ENCODE measurements at places on chromosomes 5 and 9. TPM values are rescaled to one million over a fixed set of nuclear protein-coding genes. Genes with fewer than 3 reads are reported as not detected.
A peak's percentile ranks its signal among the peaks of the same experiment; 100 is the strongest.

DNA sequence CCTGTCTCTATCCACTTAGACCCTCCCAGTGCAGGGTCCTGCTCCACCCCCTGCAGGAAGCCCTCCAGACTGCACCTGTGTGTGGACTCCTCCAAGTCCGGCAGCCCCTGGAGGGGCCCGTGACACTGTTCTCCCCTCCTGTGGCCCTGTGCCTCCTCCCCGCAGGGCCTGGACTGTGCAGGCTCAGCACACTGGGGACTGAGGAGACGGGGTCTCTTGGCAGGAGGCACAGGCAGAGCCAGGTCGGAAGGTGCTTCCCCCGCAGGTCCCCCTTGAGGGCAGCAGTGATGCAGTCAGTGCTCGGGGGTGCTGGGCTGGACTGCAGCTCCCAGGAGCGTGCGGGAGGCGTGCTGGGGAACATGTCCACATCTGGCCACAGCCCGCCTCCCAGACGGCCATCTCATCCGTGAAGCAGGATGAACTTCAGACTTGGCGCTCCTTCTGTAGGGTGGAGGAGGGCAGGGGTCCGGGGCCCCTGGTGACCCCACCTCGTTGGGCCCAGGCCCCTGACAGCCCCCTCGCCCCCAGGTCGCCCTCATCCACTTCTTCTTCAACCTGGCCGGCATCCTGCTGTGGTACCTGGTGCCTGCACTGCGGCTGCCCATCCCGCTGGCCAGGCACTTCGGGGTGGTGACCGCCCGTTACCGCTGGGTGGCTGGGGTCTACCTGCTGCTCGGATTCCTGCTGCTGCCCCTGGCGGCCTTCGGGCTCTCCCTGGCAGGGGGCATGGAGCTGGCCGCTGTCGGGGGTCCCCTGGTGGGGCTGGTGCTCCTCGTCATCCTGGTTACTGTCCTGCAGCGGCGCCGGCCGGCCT is 4.9 kb downstream of the SLC34A3 start:
- no peak for DNase-seq

DNA sequence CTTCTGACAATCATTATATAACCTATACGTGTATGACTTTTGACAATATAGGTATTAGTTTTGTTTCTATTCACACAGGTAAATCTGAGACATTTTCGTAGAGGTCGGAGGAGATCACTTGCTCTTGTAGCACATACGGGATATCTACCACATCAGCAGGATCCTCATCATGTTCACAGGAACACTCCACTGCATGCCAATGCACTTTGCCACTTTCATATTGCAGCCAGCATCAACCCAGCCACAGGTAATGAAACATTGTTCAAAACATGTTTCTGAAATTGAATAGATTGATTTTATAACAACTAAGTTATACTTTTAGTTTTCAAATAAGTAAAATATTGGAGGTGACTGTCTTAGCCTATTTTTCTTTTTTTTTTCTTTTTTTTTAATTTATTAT is 50.0 kb downstream of the DMXL1 start:
- DNase-seq = no peak

GRCh38 chr9:4092793-4093709 is 206.8 kb downstream of the GLIS3 start:
- DNase-seq = no peak

DNA sequence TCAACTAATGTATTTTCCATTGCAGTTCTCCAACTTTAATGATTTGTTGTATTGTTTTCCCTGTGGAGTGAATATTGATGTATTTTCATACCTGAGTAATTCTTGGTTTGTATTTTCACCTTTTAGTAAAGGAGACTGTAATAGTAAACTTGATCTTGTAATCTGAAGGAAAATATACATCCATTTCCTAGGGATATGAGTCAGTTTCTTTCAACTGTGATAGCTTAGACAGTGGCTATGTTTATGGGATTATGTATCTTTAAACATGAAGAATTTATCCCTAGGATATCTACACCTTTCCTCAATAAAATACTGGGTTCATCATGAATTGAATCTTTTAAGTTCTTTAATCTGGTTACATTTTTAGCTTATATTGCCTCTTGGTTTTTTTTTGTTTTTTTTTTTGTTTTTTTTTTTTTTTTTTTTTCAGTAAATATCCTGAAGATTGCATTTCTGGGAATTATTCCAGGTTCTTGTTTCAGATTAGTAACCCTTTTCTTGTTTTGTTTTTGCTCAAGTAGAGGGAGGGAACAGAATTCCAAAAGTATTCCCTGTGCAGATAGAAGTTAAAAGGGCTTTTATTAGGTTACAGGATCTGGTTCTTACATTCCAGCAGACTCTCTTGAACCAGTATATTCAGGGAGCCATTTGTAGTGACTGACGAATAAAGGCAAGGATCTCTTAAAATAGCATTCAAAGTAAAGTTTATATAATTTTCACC is 7.1 kb downstream of the WDR36 start:
- DNase-seq = no peak

The SLC44A1 gene
- total RNA-seq = 28.3 TPM

DNA sequence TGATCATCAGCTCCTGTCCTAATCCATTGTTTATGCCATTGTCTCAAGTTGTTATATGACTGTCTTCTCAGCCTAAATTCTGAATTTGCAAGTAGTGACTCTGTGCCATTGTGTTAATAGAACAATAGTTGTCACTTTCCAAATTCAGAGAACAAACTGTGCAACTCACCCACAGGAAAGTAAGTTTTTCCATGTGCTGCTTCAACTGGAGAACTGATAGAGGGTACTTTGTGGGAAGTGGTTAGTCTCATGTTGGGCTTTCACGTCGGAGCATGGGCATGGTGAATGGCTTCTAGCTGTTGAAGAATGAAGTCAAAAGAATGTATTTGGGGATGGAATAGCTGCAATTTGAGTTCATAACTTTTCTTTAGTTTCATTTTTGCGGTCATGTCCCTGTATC is 146.0 kb downstream of the CD180 start:
- no peak for DNase-seq

DNA sequence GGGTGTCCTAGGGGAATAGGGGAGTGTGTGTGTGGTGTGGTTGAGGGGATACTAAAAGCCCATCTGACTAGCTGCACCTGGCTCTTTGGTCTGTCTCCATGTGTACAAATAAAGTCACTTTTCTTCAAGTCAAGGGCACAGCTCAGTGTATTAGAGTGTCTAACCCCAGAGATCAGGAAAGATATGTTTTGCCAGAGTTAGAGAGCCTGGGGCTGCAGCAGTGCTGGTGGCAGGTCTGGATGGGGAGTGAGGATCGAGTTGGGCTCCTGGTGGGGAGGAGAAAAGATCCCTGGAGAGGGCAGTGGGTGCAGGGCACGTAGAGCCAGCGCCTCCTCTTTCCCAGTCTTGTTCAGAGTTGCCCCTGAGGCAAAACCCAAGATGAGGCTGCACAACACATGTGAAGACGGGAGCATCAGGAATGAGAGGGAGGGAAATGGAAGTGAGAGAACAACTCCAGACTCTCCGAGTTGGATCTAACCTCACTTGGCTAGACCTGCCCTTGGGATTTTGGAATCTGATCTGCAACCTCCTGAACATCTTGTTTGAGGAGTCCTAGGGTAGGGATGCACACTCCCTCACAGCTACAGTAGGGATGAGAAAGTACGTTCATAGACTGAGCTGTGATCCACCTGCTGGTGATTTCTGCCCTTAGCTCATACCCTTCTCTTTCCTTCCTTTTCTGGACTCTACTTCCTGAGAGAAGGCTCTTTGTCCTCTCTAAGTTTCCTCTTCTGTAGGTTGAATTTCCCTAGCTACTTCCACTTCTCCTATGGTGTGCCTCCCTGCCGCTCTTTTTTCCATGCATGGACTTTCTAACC is 309.9 kb downstream of the ZSWIM6 start:
- no peak for DNase-seq

The F2RL2 gene
- 0.27 TPM for total RNA-seq

GRCh38 chr9:4299005-4299795 is 668 bp downstream of the GLIS3 start:
- peak; percentile 5 for DNase-seq

The HDHD3 gene
- 48.5 TPM for total RNA-seq

DNA sequence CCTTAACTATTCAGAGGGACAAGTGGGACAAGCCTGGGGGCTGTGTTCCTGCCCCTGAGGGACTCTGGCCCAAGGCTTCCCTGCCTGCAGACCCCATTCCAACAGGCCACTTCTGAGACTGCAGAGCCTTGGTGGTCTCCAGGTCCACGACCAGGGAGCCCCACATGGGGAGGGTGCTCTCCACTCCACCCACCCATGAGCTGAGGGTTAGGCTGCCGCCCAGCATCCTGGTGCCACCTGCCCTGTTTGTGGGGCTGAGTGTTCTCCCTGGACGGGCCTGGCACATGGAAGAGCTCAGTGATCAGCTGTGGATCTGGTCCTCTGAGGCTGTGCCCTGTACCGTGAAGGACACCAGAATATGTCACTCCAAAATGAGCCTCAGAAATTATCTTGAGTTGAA is 2.5 kb upstream of the ABO start:
- DNase-seq = no peak

- no peak for DNase-seq
Measured at GRCh38 chr5:43523662-43524072, 8.7 kb upstream of the C5orf34 start.

GRCh38 chr9:133441571-133441970 is 18.2 kb upstream of the CACFD1 start:
- DNase-seq = no peak

DNA sequence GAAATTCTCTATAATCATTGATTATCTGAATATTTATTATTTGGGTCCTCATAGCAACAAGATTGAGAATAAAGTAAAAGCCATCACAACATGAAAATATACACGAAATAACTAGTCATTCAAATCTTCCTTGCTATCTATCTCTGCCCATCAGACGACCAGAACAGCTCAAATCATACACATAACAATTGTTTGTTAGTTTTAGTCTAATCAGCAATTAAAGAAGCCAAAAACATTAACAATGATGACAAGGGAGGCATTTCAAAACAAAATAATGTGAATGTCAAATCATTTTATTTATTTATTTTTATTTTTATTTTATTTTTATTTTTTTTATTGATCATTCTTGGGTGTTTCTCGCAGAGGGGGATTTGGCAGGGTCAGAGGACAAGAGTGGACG is 106.0 kb upstream of the BNC2 start:
- no peak for DNase-seq

DNA sequence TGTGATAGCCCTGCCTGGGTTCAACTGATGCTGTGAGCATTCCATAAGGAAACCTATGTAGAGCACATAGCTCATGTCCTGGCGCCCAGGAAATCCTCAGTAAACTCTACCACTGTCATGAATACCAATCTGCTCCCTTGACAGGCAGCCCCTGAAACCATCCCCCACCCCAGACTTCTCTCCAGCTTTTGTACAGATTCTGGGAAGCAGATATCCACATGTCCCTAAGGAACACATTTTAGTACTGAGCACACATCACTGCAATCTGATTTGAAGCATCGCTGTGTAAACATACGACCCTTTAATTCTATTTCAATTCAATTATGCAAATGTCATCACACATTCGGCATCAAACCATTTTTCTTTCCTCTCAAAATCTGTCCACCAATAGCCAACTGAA is 89.5 kb upstream of the FSTL4 start:
- DNase-seq = no peak

DNA sequence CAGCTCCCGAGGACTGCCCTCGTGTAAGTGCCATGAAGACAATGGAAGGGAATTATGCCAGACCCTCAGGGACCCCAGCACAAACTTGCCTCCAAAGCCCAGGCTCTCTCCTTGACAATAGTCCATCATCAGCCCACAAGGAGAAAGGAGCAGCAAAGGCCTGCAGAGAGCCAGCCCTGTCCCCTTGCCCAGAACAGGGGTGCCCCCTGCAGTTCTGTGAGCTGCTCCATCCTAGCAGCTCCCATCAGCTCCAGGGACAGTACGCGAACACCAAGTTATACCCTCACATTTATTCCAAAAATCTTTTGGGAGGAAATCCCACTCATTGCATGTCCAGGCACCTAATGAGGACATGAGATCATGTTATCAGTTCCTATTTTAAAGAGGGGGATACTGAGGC is 11.1 kb downstream of the BARX1 start:
- DNase-seq = no peak

DNA sequence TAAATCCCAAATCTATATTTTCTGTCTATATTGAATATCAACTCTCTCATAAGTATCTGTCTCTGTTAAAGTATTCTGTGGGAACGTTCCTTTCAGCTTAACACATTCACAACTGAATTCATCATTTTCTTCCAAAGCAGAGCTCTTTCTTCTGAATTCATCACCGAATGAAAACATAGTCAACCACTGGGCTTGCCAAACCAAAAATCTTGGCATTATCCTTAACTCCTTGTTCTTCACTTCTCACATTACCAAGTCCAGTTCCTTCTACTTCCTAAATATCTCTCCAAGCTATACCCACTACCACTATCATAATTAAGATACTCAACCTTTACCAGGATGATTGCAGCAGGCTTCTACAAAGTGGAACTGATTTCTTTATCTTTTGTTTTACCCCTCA is 559.8 kb downstream of the MAT2B start:
- DNase-seq = no peak

DNA sequence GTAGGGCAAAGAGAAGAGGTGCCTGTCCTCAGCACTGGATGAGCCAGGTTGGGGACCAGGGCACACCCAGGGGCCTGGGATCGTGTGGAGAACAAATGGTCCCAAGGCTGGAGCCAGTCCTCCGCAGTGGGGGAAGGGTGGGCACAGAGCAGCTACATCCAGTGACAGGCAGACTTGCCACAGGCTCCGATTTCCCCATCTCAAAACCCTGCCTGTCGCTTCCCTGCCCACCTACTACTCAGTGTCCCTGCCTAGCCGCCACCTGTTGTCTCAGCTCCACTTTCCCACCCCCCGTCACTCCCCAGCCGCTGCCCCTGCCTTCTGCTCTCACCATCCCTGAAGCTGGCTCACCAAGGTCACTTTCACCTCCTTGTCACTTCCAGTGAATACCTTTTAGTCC is 13.9 kb upstream of the ENHO start:
- no peak for DNase-seq

GRCh38 chr5:72597456-72597948 is 90.3 kb upstream of the ZNF366 start:
- DNase-seq = no peak

DNA sequence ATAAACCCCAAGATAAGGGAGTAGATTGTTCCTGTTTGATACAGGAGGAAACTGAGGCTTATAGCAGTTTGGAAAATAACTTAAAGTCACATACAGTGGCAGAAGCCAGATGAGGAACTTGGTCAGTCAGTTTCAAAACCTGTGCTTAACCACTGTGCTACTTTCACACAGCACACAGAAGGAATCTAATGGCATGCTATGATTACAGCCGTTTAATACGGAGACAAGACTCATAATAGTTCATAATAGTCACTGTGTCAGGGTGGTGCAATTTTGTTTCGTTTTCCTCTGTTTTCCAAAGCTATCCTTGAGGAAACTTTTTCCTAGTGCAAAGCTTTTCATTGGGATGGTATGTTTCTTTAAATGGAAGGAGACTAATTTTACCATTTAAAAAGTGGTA is 112.3 kb downstream of the GCNT1 start:
- DNase-seq = peak; percentile 45

The TAF11L9 gene
- total RNA-seq = not detected

GRCh38 chr9:38319496-38320173 is 72.9 kb upstream of the ALDH1B1 start:
- no peak for DNase-seq
